ENCODE measurements at places on chromosomes 3 and 15.

DNA sequence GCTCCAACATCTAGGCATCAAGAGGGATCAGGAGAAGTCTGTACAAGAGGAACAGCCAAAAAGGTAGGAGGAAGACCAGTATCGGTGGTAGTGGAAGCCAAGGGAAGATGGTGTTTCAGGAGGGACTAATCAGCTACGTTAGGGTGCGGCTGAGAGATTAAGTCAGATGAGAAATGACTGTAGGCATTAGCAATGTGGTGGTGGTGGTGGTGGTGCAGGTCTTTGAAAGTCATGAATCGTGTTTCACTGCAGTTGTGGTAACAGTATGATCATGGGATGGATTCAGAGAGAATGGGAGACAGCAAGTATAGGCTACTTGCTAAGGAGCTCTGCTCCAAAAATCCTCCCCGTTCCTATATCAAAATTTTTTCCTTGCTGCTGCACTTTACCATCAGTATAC lies 35.5 kb downstream of the ASTE1 start:
- DNase-seq = no peak

DNA sequence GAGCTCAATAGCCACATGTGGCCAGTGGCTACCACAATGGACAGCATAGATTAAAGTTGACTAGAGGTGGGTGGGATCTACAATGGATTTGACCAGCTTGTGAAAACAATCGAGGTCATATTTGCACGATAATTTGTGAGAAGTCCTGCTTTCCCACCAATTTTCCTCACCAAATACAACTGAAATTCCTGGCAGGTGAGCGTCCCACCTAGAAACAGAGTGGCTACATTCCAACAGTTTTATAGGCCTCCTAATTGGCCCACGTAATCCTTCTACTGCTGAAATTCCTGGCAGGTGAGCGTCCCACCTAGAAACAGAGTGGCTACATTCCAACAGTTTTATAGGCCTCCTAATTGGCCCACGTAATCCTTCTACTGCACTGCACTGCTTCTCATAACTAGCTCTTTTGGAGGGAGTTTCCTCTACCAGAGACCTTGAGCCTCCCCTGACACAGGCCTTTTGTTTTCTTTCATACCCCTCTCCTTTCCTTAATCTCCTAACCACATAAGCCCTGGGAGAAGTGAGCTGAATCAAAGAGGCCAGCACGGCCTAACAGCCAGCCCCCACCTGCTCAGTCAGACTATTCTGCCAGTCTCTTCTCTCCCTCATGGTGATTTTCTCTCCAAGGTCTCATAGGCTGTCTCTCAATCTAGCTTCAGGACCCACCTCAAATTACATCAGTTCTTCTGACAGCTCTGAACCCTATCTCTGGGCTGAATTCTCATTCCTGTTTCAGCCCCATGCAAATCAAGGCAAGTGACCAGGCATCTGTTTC lies 80.2 kb downstream of the BFSP2 start:
- DNase-seq = no peak

GRCh38 chr3:21330293-21330692 lies 420.7 kb downstream of the ZNF385D start:
- DNase-seq = no peak

- peak; percentile 19 for DNase-seq
These were observed at the start of gene PCBP4 for GRCh38 chr3:51967384-51968169. PCBP4 (minus strand) TSS chr3:51967454; CDS start chr3:51961240, 6,214 bp downstream.

GRCh38 chr15:55917881-55918296 lies 75.5 kb downstream of the NEDD4 start:
- DNase-seq = peak; percentile 97

GRCh38 chr3:66602691-66603090 lies 101.9 kb upstream of the LRIG1 start:
- no peak for DNase-seq

GRCh38 chr3:66018057-66019033 lies 20.4 kb downstream of the MAGI1 start:
- no peak for DNase-seq

DNA sequence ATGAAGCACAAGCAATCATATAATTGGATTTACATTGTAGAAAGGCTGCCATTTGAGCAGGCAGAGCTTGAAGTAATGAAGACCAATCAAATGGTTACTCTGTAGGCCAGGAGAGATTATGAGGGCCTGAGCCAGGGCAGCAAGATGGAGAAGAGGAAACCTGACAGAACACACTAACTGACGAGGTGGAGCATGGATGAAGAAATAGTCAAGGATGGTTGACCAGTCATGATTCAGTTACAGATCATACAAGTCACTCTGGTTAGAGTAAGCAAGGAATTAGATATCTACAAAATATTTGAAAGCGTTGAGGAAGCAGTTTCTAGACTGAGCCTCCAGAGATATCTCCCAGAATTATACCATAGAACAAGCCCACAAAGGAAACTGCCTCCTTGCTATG lies 101.8 kb upstream of the THSD4 start:
- peak; percentile 27 for DNase-seq

GRCh38 chr3:105812194-105812586 lies 56.6 kb downstream of the CBLB start:
- DNase-seq = peak; percentile 90

DNA sequence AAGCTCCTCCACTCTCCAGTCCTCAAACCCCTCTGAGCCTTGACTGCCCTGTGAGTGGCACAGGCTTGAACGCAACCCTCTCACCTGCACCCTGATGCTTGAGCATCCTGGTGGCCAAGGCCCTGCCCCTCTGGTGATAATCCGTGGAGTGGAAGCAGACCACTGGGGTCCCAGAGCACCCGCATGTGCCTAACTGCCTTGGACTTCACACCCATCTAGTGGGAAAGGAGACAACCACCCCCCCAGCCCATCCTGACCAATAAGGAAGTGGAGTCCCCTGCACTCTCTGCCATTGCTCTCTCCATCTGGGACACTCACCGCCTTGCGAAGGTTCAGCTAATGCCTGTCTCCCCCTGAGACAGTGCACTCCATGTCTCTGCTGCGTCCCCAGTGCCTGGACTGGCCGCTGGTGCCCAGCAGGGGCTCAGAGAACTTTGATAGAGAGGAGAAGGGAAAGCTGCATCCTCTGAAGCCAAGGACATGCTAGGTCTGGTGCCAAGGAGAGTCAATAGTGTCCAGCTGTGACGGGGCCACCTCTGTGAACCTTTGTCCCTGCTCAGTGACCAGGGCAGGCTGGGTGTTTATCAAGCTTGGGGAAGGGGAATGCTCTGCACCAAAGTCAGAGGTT lies 3.4 kb downstream of the KLF15 start:
- DNase-seq = no peak

DNA sequence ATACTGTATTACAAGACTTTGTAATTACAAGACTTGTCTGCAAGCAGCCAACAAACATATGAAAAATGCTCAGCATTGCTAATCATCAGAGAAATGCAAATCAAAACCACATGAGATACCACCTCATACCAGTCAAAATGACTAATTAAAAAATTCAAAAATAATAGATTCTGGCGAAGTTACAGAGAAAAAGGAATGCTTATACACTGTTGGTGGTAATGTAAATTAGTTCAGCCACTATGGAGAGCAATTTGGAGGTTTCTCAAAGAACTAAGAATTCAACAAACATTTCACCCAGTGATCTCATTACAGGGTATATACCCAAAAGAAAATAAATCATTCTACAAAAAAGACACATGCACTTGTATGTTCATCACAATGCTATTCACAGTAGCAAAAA lies 617.5 kb upstream of the CCDC54 start:
- peak; percentile 20 for DNase-seq

GRCh38 chr3:119401069-119401468 lies 62.3 kb downstream of the TMEM39A start:
- no peak for DNase-seq

DNA sequence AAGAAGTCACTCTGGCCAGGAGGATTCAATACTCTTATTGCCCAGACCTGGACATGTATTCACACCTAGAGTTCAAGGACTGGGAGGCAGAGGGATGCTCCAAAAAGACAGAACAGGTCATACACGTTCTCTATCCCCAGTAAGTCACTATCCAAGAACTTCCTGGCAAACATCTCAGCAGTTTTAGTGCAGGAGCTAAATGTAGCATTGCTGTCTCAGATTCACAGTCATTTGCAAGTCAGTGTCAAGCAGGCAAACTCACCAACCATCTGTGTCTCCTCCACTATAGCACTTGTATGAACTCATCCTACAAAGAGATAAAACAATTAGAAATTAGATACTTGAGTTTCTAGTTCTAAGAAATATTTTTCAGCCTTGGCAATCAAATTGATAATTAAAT lies 38.4 kb downstream of the ABHD17C start:
- DNase-seq = no peak

GRCh38 chr3:30500666-30501399 lies 105.6 kb upstream of the TGFBR2 start:
- no peak for DNase-seq

- DNase-seq = peak; percentile 21
These were observed 50.6 kb downstream of the IQSEC1 start for GRCh38 chr3:13022348-13023234.

DNA sequence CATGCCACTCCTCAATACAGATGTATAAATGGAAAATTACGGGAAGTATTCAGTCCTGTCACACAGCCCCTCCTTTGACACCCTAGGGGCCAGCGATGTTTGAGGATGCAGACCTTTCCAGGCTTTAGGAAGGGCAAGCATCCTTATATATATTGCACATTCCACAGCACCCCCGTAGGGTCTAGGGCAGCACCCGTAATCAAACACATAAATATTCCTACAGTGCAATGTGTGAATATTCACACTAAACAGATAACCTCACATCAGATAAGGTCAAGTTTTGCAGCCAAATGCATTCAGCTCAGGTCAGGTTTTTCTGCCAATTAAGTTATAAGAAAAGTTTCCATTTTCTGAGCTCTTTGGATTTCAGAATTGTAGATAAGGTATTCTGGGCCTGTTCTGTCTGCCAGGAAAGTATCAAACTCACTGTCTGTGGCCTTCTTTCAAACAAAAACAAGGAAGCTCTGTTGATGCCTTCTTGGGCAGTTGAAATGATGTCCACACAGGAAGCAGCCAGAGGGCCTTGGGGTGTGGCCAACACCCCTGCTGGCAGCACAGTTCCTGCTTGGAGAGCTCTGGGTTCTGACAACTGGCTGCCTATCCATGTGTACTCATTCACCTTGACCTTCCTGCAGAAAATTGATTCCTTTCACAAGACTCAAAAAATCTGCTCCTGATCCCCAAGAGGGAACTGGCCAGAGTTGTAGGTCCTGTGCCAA lies 427.0 kb downstream of the NTRK3 start:
- DNase-seq = no peak

GRCh38 chr3:53169045-53169831 lies 8.2 kb downstream of the PRKCD start:
- no peak for DNase-seq

- DNase-seq = no peak
These were observed 2.0 kb upstream of the TM6SF1 start for GRCh38 chr15:83105440-83105839.

DNA sequence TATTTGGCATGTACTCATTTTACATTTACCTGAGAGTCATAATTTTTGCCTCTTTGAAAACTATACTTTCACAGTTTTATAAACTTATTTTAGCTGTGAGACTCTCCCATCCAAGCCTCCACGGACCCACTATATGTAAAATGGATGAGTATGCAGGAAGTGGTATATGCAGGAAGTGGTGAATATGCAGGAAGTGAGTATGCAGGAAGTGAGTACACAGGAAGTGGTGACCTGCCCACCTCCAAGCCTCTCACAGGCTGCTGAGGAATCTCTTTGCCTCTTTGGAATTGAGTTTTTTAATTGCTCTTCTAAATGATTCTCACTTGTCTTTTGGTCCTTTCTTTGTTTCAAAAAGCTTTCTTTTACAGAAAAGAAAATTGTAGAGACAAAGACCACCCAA lies 85.2 kb downstream of the KBTBD8 start:
- peak; percentile 84 for DNase-seq

DNA sequence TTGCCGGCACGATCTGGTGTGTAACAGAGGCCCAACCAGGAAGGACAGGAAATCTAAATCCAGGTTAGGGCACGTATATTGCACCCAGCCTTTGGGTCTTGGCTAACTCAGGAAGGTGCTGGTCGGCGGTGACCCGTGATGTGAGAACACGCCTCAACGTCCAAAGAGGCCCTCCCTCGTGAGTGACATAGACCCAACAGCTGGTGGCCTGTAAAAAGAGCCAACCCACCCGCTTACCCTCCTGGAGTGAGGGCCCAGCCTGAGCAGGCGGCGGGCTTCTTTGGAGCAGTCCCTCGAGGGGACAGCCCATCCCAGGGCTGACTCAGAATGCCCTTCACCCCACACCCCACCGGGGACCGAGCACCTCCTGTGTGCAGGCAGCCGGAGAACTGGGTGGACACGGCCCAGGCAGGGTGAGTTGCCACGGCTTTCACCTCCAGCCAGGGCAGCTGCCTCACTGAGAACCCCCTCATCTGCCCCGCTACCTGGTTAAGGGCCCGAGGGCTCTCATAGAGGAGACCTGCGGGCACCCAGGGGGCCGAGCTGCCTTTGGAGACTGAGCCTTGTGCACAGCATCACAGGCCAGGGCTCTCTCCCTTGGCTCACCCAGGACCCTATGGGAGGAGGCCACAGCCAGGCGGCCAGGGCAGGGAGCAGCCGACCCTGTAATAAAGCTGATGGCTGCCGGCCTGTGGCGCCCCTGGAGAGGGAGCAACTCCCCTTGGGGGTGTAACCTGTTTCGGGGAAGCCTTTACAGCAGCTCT lies 41.8 kb downstream of the ZNF710 start:
- no peak for DNase-seq

- no peak for DNase-seq
These were observed 12.6 kb downstream of the DUT start for GRCh38 chr15:48343865-48344264.

DNA sequence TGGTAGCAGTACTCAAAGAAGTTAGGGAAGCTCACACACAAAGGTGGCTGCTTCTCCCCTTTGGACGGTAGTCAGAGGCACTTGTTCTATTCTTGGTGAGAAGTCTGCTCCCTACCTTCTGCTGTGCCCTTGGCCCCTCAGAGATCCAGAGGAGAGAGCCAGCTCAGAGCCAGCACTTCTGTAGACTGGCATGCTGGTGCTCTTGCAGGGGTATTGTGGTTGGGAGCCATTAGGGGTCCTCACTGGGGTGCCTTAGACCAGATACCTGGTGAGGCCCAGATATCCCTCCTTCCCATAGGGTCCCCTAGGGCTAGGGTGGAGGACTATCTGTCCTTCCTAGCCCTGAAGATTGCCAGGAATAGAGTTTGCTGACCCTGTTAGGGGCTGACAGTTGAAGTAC lies 140.6 kb downstream of the EEFSEC start:
- DNase-seq = no peak

DNA sequence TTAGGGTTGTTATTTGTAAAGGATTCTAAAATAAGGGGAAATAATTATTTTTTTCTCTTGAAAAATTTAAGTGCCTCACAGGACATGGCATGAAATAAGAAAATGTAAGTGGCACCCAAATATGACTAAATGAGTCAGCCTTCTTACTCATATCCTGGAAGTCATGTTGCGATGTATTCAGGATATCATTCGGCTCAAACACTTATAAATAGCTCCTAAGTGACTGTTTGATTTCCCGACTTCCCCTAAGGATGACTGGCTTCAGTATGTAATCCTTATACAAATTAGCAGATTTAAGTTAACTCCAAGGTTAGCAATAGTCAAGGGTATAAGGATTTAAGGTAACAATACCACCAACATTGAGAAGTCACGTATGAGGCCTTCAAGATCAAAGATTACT lies 57.3 kb upstream of the OSTN start:
- DNase-seq = peak; percentile 95
